Stimulated activated CD8-positive, alpha-beta memory T cell treated with anti-CD3 and anti-CD28 coated beads, Interleukin-7, amount 100 ng/mL, for 48 hours (primary cell): ENCODE measurements at places on chromosomes 5 and 9.

GRCh38 chr9:136087741-136088480, 7.2 kb downstream of the NACC2 start:
- no peak for DNase-seq

GRCh38 chr5:41219658-41220269, 6.4 kb upstream of the C6 start:
- no peak for DNase-seq

GRCh38 chr5:44336708-44337107, 52.5 kb downstream of the FGF10 start:
- DNase-seq = no peak

GRCh38 chr9:68978066-68978465, 35.8 kb downstream of the PRKACG start:
- no peak for DNase-seq

GRCh38 chr5:40401284-40402006, 278.3 kb upstream of the PTGER4 start:
- no peak for DNase-seq

- no peak for DNase-seq
Observed at GRCh38 chr5:158007336-158007735, 148.4 kb upstream of the CLINT1 start.

DNA sequence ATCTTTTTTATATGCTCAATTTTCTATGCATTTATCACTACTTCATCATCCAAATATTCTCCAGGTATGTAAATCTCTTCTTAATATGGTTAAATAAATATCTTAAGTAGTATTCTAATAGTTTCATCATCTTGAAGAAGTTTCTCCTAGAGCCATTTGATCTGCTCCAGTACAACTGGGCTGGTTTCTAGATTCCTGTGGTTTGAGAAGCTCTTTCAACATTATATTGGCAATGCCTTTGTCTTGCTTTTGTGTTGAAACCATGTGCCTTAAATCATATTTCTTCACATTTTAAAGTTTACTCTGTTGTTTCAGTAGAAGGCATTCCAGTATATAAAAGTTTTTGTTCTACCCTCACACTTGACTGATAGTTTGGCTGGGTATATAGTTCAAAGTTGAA, 27.6 kb downstream of the MBLAC2 start:
- no peak for DNase-seq

- no peak for DNase-seq
Observed at GRCh38 chr5:39186722-39187539, 32.4 kb downstream of the FYB1 start.

- DNase-seq = no peak
Observed at GRCh38 chr5:175383350-175383749, 60.6 kb downstream of the DRD1 start.

GRCh38 chr9:69476797-69477196, 151.8 kb downstream of the ENTREP1 start:
- DNase-seq = no peak

DNA sequence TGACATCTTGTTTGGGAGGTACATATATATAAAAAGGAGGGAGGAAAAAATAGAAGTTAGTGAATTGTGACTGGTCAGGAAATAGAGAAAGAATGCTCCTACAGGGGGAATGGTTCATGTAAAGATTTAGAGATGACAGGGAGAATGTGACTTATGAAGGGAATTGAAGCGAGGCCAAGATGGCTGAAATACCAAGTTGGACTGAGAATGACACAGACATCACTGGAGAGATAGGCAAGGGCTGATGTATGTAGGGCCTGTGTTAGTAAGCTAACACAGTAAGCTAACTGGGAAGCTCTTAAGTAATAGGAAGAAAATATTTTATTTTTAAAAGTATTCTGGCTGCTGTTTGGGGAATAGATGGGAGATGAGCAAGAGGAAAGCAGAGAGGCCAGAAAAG, 286.3 kb downstream of the NNT start:
- DNase-seq = no peak

GRCh38 chr5:39465843-39466242, 41.1 kb upstream of the DAB2 start:
- DNase-seq = no peak
